Sigmoid colon (tissue), 7 donors: ENCODE measurements at places on chromosomes 12 and 14.
A peak's percentile ranks its signal among the peaks of the same experiment; 100 is the strongest.

- DNase-seq = no peak
- H3K4me1 ChIP-seq = no peaks in the 10 kb centered on the region
- H3K27ac ChIP-seq = no peak overlapping the region
- H3K4me3 ChIP-seq = no peak overlapping the region
Observed at GRCh38 chr12:99977550-99977949, 7.2 kb downstream of the ANKS1B start.

DNA sequence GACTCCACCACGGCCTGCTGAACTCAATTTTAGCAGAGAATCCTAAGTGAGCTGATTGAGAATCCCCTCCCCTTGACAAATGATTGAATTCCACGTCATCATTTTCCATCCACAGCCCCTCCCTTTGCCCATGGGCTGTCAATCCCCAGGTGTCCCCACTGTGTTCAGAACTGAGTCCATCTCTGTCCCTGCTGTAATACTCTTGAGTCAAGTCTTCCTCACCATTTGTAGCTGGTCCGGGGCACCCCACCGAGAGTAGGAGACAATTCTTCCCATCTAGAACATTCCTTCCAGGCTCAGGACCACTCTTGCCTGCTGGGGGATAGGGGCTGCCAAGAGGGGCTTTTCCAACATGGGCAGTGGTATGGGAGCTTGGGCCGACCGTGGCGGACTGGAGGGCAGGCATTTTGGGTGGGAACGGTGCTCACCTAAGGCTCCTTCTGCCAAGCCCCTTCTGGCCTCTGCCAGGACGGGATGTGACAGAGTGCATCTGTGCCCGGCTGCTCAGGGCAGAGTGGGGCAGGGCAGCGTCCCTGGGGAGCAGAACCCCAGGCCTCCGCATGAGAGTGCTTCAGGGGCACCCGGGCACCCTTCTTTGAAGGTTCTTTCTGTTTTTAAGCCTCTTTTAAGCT lies 218.1 kb upstream of the RTL1 start:
- DNase-seq = peak; percentile 53
- H3K4me3 ChIP-seq = no peak overlapping the region
- H3K27me3 ChIP-seq = no peaks in the 10 kb centered on the region
- H3K27ac ChIP-seq = no peak overlapping the region
- H3K36me3 ChIP-seq = no peaks in the 10 kb centered on the region

- H3K27ac ChIP-seq = peak overlapping the region; percentile 12
- peaks cover 54% of the 10 kb centered on the region for H3K4me1 ChIP-seq
- no peak overlapping the region for H3K4me3 ChIP-seq
Observed at GRCh38 chr12:123107926-123108681, 42.8 kb downstream of the PITPNM2 start.

GRCh38 chr12:8687846-8688601 lies 9.8 kb upstream of the RIMKLB start:
- H3K27me3 ChIP-seq = no peaks in the 10 kb centered on the region
- no peak overlapping the region for H3K4me3 ChIP-seq
- peak; percentile 94 for DNase-seq
- no peaks in the 10 kb centered on the region for H3K36me3 ChIP-seq

DNA sequence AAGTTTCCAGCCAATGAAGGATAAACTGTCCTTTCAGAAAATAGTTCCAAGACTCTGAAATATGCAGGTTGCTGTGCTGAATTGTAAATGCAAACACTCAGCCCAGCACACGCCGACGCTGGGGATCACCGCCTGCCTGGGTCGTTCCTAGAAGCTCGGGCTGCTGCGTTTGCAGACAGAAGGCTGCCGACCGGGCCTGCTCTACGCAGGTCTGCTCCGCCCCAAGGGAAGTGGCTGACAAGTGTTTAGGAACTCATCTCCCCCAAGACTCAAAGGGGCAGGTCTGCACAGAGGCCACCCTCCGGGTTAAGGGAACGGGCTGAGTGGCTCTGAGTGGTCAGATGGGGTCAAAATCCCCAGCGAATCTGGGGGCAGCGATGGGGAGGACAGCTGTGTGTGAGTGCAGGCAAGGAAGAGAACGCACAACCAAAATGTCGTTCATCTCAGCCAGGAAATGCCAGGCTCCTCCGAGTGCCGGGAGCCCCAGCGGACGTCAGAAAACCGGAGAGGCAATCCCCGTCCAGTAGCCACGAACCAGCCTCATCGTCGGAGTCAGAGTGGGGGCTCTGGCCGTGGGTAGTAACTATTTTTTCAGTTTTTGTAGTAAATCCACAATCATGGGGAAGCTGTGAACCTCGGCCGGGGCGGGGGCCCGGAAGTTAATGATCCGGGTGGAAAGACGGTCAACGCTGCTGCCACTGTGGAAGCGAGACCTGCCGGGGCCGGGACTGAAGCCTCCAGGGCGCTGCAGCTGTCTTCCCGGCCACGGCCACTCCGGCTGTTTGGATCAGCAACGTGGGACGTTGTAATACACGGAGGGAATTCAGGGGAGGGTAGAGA lies 6.0 kb downstream of the GALNT9 start:
- H3K4me3 ChIP-seq = no peak overlapping the region
- H3K27ac ChIP-seq = peak overlapping the region; percentile 77
- peaks cover 41% of the 10 kb centered on the region for H3K4me1 ChIP-seq

DNA sequence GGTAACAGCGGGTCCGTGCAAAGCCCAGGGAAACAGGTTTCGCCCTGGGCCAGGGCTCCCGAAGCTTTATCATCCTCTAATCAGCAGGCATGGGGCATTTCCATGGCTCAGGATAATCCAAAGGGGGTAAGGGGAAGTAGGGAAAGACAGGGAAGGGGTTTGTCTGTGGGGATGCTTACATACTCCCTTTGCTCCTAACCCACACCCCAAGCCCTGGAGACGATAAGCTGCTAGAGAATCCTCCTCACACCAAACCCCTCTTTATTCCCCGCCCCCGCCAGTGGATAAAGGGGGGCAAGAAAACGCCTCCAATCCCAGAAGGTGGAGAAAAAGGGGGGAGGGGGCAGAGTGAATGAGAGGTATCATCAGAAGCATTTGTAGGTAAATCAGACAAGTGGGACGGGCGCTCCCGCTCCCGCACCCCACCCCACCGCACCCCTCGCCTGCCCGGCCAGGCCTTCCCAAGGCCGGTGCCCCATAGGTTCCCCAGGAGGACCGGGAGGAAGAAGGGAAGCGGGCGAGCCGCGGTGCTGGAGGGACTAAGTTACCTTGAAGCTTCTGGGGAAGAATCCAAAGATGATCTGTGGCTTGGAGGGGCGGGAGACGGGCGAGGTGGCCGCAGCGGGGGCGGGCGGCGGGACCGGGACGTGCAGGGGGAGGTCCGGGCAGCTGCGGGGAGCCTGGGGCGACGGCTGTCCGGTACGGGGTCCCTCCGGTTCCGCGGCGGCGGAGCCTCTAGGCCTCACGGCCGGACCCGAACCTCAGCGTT lies 762 bp downstream of the PPP2R5E start:
- no peaks in the 10 kb centered on the region for H3K27me3 ChIP-seq
- peak overlapping the region; percentile 95 for H3K27ac ChIP-seq
- peaks cover 22% of the 10 kb centered on the region for H3K36me3 ChIP-seq
- no peak for DNase-seq

- H3K36me3 ChIP-seq = no peaks in the 10 kb centered on the region
- H3K27ac ChIP-seq = no peak overlapping the region
- H3K27me3 ChIP-seq = no peaks in the 10 kb centered on the region
- no peak for DNase-seq
Observed at GRCh38 chr14:72619111-72619571, 274.8 kb downstream of the DPF3 start.

GRCh38 chr14:53113989-53114388 lies 39.1 kb downstream of the DDHD1 start:
- H3K27me3 ChIP-seq = no peaks in the 10 kb centered on the region
- no peak overlapping the region for H3K4me3 ChIP-seq
- no peaks in the 10 kb centered on the region for H3K4me1 ChIP-seq
- H3K36me3 ChIP-seq = no peaks in the 10 kb centered on the region
- no peak overlapping the region for H3K27ac ChIP-seq

GRCh38 chr14:106790189-106791036 lies 1264.0 kb downstream of the TMEM121 start:
- no peak overlapping the region for H3K27ac ChIP-seq
- DNase-seq = no peak
- H3K36me3 ChIP-seq = no peaks in the 10 kb centered on the region
- H3K4me3 ChIP-seq = no peak overlapping the region
- H3K4me1 ChIP-seq = no peaks in the 10 kb centered on the region
- peaks cover 11% of the 10 kb centered on the region for H3K27me3 ChIP-seq

GRCh38 chr12:115820656-115821055 lies 456.8 kb downstream of the MED13L start:
- no peak overlapping the region for H3K27ac ChIP-seq
- H3K36me3 ChIP-seq = no peaks in the 10 kb centered on the region
- DNase-seq = no peak
- no peaks in the 10 kb centered on the region for H3K4me1 ChIP-seq
- peaks cover 10% of the 10 kb centered on the region for H3K27me3 ChIP-seq
- H3K4me3 ChIP-seq = no peak overlapping the region

- H3K4me3 ChIP-seq = no peak overlapping the region
- H3K27me3 ChIP-seq = no peaks in the 10 kb centered on the region
- H3K4me1 ChIP-seq = peaks cover 3% of the 10 kb centered on the region
- no peaks in the 10 kb centered on the region for H3K36me3 ChIP-seq
Observed at GRCh38 chr14:57884175-57884574, 18.3 kb upstream of the SLC35F4 start.

GRCh38 chr12:76201758-76202157 lies 117.3 kb upstream of the NAP1L1 start:
- no peak overlapping the region for H3K4me3 ChIP-seq
- H3K27me3 ChIP-seq = no peaks in the 10 kb centered on the region

- no peaks in the 10 kb centered on the region for H3K27me3 ChIP-seq
- H3K27ac ChIP-seq = no peak overlapping the region
- DNase-seq = no peak
Observed at GRCh38 chr14:64235652-64236640, 58.2 kb downstream of the ESR2 start.

DNA sequence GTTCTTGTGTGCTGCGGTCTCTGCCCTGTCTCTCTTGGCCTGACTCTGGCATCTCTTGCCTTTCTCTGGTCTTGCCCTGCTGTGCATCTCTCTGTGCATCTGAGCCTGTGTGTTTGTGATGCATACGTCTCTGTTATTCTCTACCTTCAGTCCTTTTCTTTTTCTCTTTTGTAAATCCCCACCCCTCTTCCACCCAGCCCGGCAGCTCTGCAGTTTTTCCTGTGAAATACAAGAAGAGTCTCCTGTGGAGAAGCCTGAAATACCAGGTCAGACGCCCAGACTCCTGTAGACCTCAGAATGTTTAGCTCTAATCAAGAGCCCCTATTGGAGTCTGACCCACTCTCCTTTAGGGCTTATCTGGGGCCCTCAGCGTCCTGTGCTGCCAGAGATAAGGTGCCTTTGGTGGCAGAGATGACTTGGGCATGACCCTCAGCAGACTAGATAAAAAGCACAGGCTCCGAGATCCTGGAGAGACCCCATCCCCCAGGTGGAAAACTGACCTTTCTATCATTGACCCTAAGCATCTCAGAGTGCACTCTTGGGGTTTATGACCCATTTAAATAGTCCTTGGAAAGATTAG lies 167.5 kb upstream of the SRRM4 start:
- no peaks in the 10 kb centered on the region for H3K4me1 ChIP-seq
- no peak for DNase-seq
- no peak overlapping the region for H3K4me3 ChIP-seq
- H3K27me3 ChIP-seq = no peaks in the 10 kb centered on the region
- H3K36me3 ChIP-seq = no peaks in the 10 kb centered on the region
- H3K27ac ChIP-seq = no peak overlapping the region

GRCh38 chr12:23899434-23899833 lies 50.0 kb downstream of the SOX5 start:
- no peaks in the 10 kb centered on the region for H3K36me3 ChIP-seq
- DNase-seq = no peak
- no peaks in the 10 kb centered on the region for H3K4me1 ChIP-seq
- no peak overlapping the region for H3K27ac ChIP-seq

- no peaks in the 10 kb centered on the region for H3K36me3 ChIP-seq
- no peaks in the 10 kb centered on the region for H3K27me3 ChIP-seq
- no peak for DNase-seq
- no peaks in the 10 kb centered on the region for H3K4me1 ChIP-seq
Observed at GRCh38 chr12:21353948-21354347, 18.8 kb upstream of the IAPP start.

GRCh38 chr14:80958226-80958625 lies 2.8 kb downstream of the TSHR start:
- H3K36me3 ChIP-seq = no peaks in the 10 kb centered on the region
- H3K27me3 ChIP-seq = no peaks in the 10 kb centered on the region
- no peak overlapping the region for H3K27ac ChIP-seq
- no peak for DNase-seq

DNA sequence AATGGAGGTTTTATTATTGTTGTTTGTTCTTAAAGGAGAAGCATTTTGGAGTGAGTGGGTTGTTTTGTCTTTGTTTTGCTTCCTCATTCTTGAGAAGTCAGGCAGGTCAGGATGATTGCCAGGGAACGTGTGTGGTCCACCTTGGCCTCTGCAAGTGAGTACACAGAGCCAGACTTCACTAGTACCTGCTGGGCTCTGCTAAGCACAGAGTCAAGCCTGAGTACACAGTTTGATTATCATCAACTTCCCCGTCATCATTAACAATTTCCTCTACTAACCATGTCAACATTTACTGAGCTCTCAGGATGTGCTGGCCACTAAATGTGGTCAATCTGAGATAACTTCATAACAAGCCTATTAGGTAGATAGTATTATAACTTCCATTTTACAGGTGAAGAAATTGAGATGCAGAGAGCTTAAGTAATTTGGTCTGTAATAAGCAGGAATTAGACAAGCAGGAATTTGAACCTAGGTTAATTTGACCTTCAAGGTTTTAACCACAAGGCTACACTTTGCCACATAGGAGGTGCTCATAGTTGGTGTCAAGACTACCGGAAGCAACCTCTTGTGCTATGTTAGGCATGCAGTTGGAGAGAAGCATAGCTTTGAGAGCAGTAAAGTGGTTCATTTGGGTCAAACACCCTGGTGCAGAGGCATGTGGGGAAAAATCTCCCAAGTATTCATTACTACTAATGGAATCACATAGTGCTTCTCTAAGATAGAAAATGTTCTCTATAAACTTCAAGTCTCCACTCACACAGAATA lies 178.3 kb downstream of the NUAK1 start:
- no peak overlapping the region for H3K27ac ChIP-seq
- H3K4me3 ChIP-seq = no peak overlapping the region
- no peaks in the 10 kb centered on the region for H3K27me3 ChIP-seq
- H3K36me3 ChIP-seq = no peaks in the 10 kb centered on the region

GRCh38 chr12:53062977-53063707 lies 13.3 kb downstream of the TNS2 start:
- H3K27ac ChIP-seq = peak overlapping the region; percentile 83
- no peak for DNase-seq
- peaks cover 67% of the 10 kb centered on the region for H3K4me1 ChIP-seq
- H3K36me3 ChIP-seq = peaks cover 30% of the 10 kb centered on the region
- H3K27me3 ChIP-seq = no peaks in the 10 kb centered on the region

GRCh38 chr12:60194678-60195077 lies 598.8 kb downstream of the SLC16A7 start:
- H3K4me1 ChIP-seq = no peaks in the 10 kb centered on the region
- H3K36me3 ChIP-seq = no peaks in the 10 kb centered on the region
- no peak for DNase-seq
- no peaks in the 10 kb centered on the region for H3K27me3 ChIP-seq
- no peak overlapping the region for H3K27ac ChIP-seq

DNA sequence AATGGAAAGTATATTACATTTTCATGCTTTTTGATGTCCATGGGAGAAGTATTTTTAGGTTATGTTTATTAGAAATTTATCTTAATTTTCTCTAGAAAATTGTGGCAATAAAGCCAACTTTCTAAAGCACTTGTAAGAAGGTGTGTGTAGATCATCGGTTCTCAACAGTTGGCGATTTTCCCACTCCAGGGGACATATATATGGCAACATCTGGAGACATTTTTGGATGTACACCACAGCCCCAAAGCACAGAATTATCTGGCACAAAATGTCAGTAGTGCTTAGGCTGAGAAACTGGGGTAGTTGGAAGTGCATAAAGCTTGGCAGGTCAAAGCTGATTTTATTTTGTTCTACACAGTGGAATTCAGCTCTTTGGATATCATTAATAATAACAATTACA lies 86.9 kb downstream of the FLRT2 start:
- H3K27me3 ChIP-seq = no peaks in the 10 kb centered on the region
- no peaks in the 10 kb centered on the region for H3K4me1 ChIP-seq
- no peak for DNase-seq
- H3K36me3 ChIP-seq = no peaks in the 10 kb centered on the region
- no peak overlapping the region for H3K27ac ChIP-seq
